ENCODE measurements at places on chromosomes 7 and 10. TPM values are rescaled to one million over a fixed set of nuclear protein-coding genes. Genes with fewer than 3 reads are reported as not detected.

Gene ZNF25
- 14.3 TPM for polyA plus RNA-seq

Gene NAT16
- not detected for polyA plus RNA-seq

Gene MYL10
- 0.38 TPM for polyA plus RNA-seq

Gene GRM3
- polyA plus RNA-seq: not detected

Gene ITPRID1
- polyA plus RNA-seq: not detected

Gene SFTPA2
- 0.32 TPM for polyA plus RNA-seq

Gene RTKN2
- polyA plus RNA-seq: 0.06 TPM

Gene ZFYVE27
- polyA plus RNA-seq: 17.0 TPM

Gene AS3MT
- 3.9 TPM for polyA plus RNA-seq

Gene EFCAB10
- polyA plus RNA-seq: not detected

Gene CEP41
- 7.6 TPM for polyA plus RNA-seq

Measured in urinary bladder (tissue), 4 donors.